Myocyte (in vitro differentiated cells): ENCODE measurements at places on chromosomes 6 and 20. TPM values are rescaled to one million over a fixed set of nuclear protein-coding genes. Genes with fewer than 3 reads are reported as not detected.

Gene TRIM10
- total RNA-seq = not detected in 2 replicates

Gene GJA1
- 3.3 and 4.0 TPM in 2 replicates for total RNA-seq

Gene MYB
- 0.21 TPM in 1 of 2 replicates, not detected in the other for total RNA-seq

Gene MYMX
- total RNA-seq = 109 and 219 TPM in 2 replicates

Gene BNIP5
- not detected in 2 replicates for total RNA-seq

Gene TTBK1
- total RNA-seq = not detected in 2 replicates

Gene SIRPB2
- total RNA-seq = not detected in 2 replicates

Gene LSM2
- total RNA-seq = 28.7 and 38.8 TPM in 2 replicates

Gene GMPR
- 37.5 and 43.6 TPM in 2 replicates for total RNA-seq

Gene CDK19
- total RNA-seq = 10.8 and 11.0 TPM in 2 replicates

DNA sequence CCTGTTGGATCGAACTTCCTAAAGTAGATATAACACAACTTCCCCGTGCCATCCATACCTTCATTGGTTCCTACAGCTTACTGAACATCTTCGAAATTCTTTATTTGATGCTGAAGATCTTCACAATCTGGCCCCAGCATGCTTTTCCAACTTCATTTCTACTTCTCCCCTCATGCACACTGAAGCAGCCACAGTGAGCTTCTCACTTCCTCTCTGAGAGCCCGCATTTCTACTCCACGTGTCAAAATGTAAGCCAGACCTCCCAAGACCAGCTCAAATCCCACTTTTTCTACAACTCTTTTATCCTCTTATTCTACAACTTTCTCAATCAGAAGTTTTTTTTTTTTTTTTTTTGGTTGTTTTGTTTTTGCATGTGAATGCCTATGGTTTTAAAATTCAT is 254.7 kb downstream of the GMPR start:
- DNase-seq = no peak

DNA sequence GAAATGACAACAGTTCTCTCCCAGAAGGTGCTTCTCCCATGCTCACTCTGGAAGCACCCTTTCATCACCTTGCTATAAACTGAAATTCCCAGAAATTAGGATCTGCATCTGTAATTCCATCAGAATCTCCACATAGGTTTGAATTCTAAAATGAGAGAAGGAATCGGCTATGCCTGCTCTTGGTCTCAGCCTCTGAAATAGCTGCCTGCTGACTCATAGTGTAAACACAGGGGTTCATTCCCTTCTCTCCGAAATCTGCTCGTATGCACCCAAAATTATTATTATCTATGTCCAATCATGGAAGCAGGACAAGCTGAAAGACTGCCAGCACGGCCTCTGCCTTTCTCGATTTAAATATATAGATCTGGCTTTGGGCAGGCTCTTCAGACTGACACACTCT is 74.6 kb upstream of the TAB2 start:
- no peak for DNase-seq

- no peak for DNase-seq
These were observed 6.2 kb downstream of the DUSP22 start for GRCh38 chr6:298233-299103.

- DNase-seq = no peak
These were observed 72.6 kb downstream of the REV3L start for GRCh38 chr6:111410371-111410770.

- peak; percentile 70 for DNase-seq
These were observed at the start of gene ITPA for GRCh38 chr20:3209257-3209945. Gene ITPA (plus strand): TSS chr20:3209498. CDS start chr20:3209552, 54 bp downstream.

DNA sequence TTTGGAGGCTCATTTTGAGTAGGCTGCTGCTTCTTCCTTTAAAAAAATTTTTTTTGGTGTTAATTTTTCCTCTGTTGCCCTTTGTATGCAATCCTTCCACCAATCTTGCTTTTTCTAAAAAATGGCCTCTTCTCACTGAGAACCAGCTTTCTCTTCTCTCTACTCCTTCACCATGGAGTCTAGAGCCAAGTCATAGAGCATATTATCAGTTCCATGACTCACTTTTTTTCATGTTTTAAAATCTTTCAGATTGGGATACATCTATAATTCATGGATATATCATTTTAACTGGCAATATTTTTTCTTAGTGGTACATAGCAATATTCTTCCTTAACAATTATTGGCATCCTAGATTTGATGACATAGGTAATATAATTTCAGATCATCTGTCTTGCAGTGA is 62.7 kb downstream of the SLX4IP start:
- DNase-seq = no peak

GRCh38 chr20:36988494-36988966 is 37.0 kb upstream of the SAMHD1 start:
- DNase-seq = peak; percentile 7

- peak; percentile 78 for DNase-seq
These were observed 55.1 kb downstream of the KIF16B start for GRCh38 chr20:16517946-16518783.

GRCh38 chr20:24762791-24763350 is 186.2 kb upstream of the CST7 start:
- DNase-seq = no peak

DNA sequence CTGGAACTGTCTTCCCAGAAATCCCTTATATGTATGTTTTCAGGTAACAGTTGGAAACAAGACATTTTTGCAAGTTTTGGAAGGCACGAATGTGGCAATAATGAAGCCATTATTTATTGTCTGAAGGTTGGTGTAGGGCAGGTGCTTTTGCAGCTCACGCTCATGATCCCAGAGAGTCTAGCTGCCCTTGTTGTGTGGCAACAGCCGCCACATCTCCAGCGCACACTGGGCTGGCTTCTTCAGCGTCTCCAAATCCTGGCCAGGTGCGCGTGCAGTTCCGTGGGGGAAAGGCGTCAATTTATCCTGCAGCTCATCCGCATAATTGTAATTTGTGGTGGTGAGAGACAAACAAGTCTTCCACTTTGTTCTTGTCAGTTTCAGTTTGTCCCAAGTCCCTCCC is 71.2 kb downstream of the TRDN start:
- DNase-seq = no peak
